ENCODE measurements at places on chromosomes 4 and X.

DNA sequence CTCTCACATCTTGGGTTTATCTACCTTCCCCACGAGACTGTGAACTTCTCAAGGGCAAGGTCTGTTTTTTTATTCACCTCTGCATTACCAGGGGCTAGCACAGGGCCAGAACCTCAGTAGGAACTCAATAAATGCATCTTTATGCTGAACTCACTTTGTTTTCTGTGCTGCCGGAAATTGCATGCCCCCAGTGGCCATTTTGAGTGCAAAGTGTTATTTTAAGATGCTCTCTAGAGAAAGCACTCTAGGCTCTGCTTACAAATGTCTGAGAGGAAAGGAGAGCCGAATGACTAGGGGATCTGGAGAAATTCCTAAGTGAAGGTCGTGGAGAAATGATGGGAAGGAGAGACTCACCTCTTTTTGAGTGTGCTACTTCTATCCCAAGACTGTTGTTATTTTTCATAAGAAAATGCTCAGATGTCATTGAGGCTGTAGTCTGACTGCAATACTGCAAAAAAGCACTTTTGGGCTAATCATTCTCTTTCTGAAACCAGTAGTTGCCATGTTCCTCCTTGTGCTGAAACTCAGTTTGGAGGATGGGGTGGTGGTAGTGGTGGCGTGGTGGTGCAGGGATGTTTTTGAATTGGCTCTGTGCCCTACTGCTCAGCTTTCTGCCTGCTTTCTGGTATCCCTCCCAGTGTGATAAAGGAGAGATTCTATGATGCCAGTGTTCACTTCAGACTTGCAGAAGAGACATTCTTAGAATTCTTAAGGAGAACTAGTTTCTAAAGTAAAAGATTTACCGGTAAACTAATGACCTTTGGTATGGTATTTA lies 41.3 kb downstream of the DOCK11 start:
- peak; percentile 65 for DNase-seq

GRCh38 chr4:182869697-182870096 lies 47.5 kb downstream of the DCTD start:
- no peak for DNase-seq

DNA sequence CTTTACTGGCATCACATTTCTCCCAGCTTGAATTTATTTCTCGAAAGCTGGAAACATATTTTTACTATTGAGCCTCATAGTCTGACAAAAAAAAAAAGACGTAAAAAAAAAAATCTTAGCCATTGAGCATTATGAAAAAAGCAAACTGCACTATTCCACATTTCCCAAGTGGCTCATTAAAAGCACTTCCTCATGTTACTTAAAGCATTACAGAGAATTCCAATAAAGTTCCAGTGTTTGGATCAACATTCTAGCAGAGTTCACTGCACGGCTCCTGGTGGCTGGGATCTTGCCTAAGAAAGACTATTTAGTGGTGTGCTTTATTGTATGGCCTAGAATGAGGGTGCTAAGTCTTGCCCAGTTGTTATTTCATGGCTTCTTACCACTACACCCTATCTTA lies 476.2 kb downstream of the PPARGC1A start:
- no peak for DNase-seq

DNA sequence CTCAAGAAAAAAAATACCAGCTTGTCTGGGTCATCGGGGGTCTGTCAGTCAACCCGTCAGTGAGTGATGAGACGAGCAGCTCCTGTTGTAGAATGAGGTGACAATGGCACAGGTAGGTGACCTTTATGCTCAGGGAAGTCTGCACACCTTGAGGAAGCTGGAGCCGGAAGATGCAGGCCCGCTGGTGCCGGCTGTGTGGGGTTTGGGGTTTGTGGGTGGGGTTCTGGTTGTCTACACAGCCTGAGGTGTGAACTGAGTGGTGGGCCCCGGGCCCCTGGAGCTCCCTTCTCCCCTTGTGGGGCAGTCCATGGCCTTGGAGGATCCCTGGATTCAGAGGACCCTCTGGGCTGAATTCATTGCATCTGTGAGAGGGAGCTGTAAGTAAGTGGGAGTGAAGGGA lies 75.5 kb downstream of the SORCS2 start:
- DNase-seq: no peak

- DNase-seq: no peak
Measured at GRCh38 chrX:85303544-85303943, 59.8 kb downstream of the ZNF711 start.
